ENCODE measurements at places on chromosomes 16 and 17.

- DNase-seq: no peak
Observed at GRCh38 chr16:21301895-21302291, 23.8 kb upstream of the CRYM start.

- no peak for DNase-seq
Observed at GRCh38 chr16:23172994-23173393, 9.6 kb upstream of the SCNN1G start.

- no peak for DNase-seq
Observed at GRCh38 chr16:83615141-83615952, 192.4 kb upstream of the HSBP1 start.

DNA sequence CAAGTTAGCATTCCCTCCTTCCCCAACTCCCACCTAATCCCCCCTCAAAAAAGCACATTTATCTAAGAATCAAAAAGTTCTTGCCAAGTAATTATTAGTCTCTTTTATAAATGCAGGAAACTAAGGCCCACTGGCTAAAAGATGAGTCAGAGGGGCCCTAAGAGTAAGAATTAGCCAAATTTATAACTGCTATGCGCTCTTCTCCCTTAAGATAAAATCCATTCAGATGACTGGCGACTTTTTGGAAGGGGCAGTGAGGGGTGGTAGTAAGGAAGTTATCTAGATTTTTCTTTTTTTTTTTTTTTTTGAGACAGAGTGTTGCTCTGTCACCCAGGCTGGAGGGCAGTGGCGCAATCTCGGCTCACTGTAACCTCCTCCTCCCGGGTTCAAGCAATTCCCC is 17.1 kb downstream of the ZNF652 start:
- DNase-seq: no peak

DNA sequence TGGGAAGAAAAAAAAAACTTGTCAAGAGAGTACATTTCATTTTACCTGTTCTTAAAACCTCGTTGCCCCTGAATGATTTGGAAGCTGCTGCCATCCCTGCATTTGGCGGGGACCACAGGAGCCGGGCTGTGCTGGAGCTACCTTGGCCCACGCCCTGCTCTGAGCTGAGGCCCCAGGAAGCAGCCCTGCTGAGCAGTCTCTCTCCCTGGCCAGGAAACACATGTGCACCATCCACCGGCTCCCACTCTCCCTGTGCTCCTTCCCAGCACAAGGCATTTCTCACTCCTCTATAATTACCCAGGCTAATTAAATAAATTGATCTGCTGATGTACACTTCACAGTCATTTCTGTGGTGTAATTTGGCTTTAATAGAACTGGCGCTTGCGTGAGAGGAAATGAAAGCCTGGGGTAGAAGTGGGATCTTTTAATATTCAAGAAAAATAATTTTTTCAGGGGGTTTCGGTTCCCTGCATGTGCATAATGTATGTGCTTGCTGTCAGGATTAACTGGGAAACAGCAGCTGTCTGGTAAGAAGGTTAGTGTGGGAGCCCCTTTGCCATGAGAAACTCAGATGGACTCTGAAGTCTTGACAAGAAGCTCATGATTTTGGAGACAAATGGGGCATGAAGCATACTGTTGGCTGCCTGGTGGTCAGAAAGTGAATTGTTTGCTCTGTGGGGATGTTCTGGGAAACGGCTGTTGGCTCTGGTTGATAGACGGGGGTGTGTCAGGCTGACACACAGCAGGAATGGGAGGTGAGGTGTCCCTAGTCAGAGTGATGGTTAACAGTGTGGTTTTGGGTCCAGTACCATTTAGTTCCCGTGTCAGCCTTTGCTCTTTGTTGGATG is 252.3 kb upstream of the EEF2KMT start:
- DNase-seq: no peak

DNA sequence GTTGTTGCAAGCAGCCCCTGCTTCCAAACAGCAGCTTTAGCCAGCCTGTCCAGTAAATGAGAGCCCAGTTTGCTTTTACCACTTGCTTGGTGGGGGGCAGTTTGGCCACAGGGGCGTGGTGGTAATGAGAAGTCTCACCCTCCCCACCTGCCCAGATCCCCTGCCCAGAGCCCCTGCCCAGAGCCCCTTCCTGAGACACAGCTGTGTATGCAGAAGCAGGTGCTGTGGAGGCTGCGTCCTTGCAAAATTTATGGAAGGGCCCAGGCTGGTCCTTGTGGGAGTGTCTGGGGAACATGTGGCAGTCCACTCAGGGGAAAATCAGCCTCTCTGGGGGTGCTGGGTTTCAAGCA is 27.6 kb upstream of the LGALS9 start:
- DNase-seq: no peak

DNA sequence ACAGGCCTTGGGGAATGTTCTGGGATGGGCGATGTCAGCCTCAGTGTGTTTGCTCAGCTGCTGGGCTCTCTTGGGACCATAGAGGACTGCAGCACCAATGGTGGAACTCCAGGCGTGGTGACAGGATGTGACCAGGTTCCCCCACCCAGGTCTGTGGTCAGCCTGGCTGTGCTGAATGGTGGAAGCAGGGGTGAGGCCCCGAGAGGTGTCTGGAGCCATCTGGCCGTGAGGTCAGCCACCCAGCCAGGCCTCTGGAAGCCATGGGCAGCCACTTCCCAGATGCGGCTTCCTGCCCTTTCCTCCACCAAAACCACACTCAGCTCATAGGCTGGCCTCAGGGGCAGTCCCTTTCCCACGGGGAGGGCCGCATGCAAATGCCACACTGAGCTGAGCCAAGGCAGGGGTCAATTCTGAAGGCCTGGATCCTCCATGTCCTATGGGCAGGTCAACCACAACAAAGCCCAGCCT is 7.8 kb upstream of the MAPK7 start:
- no peak for DNase-seq

- no peak for DNase-seq
Observed at GRCh38 chr17:79769570-79770506, 8.1 kb upstream of the CBX2 start.

DNA sequence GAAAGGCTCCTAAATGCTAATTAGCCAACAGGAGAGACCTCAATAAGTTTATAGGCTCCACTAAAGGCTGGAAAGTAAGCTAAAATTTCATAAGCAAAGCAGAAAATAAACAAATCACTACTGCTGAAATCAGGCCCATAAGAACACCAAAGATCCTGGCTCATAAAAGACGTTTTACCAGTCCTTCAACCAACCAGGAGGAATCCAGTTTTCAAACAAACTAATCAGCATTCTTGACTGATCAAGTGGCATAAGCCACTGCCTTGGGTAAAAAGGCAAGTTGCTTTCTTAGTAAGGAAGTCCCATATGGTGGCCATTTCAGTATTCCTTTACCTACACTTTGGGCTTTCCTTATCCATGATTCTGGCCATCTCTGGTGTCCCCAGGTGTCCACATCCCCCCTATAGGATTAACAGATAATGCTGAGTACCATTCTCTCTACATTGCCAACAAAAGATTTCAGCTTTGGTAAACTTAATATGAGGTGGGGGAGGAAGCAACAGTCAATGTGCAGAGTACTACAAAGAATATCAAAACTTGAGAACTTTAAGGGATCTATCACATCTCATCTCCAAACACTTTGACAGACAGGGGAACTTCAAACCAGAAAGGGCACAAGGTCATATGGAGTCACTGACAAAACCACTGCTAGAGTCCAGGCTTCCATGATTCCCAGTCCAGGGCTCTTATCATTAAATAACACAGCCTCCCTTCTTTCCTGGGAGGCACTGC is 1.3 kb downstream of the TOM1L2 start:
- no peak for DNase-seq

- peak; percentile 53 for DNase-seq
Observed at GRCh38 chr16:82229800-82230619, 60.0 kb upstream of the MPHOSPH6 start.

- DNase-seq: no peak
Observed at GRCh38 chr16:61323456-61323855, 712.8 kb downstream of the CDH8 start.

- no peak for DNase-seq
Observed at GRCh38 chr16:85387171-85387507, 226.0 kb upstream of the GSE1 start.

DNA sequence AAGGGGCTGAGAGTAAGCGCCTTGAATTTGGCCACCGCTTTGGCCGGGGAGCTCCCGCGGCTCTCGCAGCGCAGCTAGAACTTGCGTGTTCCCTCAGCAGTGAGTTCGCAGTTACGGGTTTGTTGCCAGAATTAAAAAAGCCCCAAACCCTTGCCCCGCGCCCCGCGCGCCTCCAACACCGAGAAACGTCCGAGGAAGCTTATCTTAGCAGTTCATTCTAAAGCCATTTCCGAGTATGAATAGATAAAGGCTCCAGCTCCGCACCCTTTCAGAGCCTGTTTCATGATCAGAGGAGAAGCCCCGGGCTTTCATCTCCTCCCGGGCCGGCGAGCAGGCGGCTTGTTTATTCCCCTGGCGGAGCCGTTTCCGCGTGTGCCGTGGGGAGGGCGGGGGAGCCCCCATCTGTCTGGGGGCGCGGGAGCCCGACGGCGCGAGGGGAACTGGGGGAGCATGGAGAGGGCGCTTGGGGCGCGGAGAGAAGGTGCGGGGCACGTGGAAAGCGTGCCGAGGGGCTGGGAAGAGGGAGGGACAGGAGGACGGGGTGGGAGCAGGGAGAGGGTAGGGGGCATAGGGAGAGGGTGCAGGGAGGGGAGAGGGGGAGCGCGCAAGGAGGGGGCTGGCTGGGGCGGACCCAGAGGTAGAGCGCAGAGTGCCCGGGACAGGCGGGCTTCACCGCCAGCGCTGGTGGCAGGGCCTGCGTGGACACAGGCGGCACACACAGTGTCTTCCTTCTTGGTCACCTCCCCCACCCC is 9.9 kb downstream of the TBX4 start:
- no peak for DNase-seq

- DNase-seq: no peak
Observed at GRCh38 chr16:11063448-11064201, 119.3 kb downstream of the CLEC16A start.

- peak; percentile 56 for DNase-seq
Observed at GRCh38 chr17:44221084-44221861, 1.8 kb upstream of the UBTF start.

DNA sequence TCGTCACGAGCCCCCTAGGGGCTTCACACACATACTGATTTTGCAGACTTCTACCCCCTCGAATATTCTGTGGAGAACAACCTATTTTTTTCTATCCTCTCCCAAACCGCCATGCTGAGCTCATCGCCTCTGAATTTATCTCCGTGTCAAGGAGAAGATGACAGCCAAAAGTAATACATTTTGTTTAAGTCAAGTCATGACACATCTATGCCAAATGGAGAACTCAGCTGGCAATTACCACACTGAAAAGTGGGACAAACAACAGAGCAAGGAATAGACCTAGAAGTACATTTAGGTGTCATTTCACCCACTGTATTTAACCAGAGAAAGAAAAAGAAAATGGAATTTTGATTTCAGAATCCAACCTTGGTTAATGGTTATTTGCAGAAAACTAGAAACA is 260.2 kb downstream of the SLC39A11 start:
- DNase-seq: no peak

DNA sequence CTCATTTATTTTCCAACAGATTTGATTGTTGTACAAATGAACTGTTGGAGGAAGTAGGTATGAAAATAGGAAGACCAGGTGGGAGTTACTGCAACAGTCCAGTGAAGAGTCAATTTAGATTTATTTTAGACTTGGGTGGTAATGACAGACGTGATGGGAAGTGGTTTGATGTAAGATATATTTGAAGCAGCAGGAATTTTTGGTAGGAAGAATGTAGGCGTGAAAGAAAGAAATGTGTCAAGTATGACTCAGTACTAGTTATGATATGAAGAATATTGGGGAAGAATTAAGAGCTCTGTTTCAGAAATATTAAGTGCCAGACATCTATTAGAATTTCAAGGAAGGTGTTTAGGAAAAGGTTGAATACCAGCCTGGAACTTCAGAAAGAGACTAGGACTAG is 247.9 kb upstream of the AXIN2 start:
- DNase-seq: no peak

DNA sequence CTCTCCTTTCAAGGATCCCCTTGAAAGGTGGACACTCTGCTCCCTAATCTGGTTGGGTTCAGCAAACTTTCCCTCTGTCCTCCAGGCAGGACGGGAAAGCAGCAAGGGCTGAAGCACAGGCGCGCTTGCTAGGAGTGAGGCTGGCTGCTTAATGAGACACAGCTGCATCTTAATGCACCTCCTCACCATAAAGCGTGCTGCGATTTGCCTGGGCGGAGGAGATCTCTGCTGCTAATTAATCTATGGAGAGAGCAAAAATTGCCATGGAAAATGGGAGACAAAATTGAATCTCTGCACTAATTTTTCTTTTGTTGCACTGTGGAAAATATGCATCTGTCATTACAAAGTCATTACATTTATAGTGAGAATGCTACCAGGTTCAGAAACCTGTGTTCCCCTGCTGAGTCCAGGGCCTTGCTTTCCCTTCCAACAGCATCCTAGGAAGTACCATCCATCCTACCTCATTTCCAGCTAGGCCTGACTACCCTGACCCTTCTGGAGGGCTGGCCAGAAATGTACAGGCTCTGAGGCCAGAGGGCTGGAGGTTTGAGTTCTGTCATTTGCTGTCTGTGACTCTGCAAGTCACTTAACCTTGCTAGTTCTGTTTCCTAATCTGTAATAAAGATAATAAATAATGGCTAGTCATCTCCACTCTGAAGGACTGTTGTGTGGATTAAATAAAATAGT is 43.5 kb upstream of the BCAR1 start:
- DNase-seq: no peak

GRCh38 chr16:3474136-3474779 is 21.0 kb downstream of the C16orf90 start:
- no peak for DNase-seq

- DNase-seq: no peak
Observed at GRCh38 chr16:26727848-26728247, 338.9 kb upstream of the C16orf82 start.

GRCh38 chr17:14498812-14499211 is 197.9 kb downstream of the HS3ST3B1 start:
- no peak for DNase-seq

DNA sequence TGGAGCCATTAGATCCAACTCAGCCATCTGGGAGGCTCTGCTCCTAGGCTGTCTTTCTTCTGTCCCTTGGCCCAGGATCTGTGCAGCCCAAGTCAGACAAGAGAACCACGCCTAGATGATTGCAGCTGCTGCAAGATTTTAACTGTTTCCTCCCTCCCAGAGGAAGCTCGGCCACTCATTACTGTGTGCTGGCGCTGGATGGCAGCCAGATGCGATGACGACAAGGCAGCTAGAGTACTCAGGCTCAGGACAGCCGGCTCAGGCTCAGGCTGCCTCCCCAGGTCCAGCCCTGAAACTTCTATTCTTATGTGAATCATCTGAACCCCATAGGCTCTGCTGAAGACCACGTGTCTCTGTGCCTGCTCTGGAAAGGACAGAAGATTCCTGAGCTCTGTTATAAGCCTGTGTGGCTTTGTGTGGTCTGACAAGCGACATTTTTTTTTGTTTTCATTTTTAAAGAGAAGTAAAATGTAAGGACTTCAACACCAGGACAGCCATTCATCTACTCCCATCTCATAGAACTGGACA is 32.1 kb upstream of the FBXW10B start:
- peak; percentile 83 for DNase-seq

DNA sequence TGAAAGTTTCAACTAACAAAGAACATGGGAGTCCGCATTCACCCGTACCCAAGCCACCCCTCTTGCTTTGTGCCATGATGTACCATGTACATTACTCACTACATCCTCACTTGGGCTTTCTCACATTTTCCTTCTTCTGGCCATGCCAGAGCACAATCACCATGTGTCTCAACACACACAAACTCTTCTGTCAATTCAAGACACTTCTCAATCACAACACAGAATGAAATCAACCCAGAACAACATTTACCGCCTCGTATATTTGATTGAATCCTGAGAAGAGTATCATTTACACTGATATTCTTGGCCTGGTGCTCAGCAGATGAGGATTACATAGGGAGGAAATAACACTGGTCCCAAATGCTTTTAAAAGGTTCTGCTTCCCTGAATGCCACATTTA is 4.5 kb downstream of the ADAMTS18 start:
- DNase-seq: no peak
